Right hindlimb (tissue), 1 donor: ENCODE measurements at places on chromosomes 4 and X.

- DNase-seq, result no peak
Observed at GRCh38 chr4:158856852-158857251, 88.0 kb downstream of the FNIP2 start.

DNA sequence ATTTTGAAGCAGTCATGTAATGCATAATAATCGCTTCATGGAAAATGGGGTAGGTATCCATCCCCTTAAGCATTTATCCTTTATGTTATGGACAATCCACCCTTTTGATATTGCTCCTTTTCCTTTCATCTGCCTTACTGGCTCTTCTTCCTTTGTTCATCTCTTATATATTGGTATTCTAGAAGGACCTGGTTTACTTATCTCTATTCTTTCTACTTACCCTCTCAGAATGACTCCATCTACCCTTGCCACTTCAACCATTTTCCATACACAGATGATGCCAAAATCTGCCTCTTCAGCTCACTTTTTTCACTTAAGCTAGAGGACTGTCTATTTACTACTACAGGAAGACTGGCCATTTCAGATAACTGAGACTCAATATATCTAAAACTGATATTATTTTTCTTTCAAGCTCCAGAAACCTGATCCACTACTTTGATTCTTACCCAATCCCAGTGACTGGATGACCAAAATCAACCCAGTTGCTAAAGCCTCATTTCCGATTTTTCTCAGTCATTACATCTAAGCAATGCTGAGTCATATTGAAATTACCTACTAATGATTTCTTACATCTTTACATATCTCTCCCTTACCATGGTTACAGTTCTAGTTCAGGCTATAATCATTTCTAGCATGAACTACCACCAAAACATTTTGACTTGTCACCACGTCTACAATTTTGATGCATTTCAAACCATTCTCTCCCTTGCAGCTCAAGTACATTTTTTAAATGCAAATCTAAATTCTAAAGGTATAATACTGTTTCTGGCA lies 93.7 kb downstream of the FAAH2 start:
- no peak for DNase-seq

DNA sequence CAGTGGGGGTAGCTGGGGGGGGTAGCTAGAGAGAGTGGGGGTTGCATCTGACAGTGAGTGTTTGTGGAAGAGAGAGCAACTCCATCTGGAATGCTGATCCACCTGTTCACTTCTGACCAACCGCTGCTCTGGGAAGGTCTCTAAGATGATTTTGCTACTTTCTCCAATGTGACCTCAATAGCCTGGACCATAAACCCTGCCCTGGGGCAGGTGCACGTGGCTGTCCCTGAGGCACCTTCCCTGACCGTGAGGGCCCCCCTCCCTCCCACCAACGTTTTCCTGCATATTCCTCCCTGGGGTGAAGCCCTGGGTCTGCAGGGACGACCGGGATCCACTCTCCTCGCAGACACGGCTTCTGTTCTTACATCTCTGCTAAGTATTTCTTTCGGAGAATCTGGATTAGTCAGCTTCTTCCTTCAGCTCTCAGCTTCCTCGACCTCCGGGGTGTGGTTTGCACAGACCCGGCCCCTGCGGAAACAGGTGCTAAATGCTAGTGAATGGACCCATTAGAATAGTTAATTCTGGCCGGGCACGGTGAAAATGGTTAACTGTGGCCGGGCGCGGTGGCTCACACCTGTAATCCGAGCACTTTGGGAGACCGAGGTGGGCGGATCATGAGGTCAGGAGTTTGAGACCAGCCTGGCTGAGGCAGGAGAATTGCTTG lies 21.4 kb upstream of the PLCXD1 start:
- no peak for DNase-seq

- DNase-seq, result no peak
Observed at GRCh38 chrX:9855561-9856283, 69.5 kb downstream of the SHROOM2 start.

GRCh38 chrX:24561121-24561520 lies 86.0 kb downstream of the PCYT1B start:
- no peak for DNase-seq

DNA sequence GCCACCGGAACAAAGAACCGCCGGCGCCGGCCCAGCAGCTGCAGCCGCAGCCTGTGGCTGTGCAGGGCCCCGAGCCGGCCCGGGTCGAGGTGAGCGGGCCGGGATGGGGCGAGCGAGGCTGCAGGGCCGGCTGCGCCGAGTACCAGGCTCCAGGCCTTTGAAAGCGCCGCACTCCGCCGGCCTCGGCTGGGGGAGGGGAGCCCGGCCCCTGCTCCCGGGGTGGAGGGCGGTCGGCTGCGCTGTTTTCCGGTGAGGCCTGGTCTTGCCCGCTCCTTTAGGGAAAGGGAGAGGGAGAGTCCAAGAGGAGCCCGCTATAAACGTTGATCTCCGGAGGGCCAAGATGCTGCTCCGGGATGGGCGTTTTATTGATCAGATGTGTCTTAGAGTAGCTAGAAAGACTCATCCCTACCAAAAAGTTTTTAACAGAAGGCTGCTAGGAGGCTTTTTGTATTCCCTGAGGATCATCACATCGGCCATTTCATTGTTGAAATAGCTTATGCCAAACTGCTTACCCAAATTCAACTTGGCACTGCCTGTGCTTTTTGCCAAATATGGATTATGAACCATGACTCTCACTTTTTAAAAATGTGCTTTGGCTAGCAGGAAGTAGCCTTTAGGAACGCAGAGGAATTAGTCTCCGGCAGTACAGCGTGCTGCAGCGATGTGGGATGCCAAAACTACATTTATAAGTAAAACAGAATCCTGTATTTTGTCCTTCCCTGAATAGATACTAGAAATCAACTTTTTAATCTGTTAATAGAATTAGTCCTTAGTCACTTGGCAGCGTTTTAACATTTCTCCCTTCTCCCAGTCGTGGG lies 760 bp downstream of the TMEM165 start:
- peak; percentile 76 for DNase-seq

GRCh38 chrX:71420686-71421085 lies 54.5 kb downstream of the TAF1 start:
- DNase-seq, result no peak

DNA sequence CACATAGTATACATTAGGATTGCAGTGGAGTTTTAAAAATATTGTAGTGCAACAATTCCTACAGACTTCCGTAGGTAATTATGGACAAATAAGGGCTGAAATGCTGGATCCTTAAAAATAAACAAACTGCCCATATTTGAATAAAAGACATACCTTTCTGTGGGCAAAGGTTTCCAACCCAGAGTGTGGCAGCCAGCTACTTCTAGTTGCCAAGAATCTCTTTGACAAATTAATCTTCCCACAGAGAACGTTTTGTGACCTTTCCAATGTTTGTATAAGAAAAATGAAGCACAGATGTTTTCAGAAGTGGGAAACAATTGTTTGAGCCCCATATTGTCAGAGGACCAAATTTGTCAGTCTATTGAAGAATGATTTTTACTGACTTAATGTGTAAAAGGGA lies 21.1 kb downstream of the GRPR start:
- no peak for DNase-seq

DNA sequence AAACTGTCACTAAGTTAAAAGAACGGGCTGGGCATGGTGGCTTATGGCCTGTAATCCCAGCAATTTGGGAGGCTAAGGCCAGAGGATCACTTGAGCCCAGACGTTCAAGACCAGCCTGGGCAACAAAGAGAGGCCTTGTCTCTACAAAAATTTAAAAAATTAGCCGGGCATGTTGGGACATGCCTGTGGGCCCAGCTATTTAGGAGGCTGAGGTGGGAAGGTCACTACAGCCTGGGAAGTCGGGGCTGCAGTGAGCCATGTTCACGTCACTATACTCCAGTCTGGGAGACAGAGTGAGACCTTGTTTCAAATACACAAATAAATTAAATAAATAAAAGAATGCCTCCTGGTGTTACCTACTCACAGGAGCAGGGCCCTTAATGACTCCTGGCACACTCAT lies 69.5 kb downstream of the APBB2 start:
- no peak for DNase-seq

DNA sequence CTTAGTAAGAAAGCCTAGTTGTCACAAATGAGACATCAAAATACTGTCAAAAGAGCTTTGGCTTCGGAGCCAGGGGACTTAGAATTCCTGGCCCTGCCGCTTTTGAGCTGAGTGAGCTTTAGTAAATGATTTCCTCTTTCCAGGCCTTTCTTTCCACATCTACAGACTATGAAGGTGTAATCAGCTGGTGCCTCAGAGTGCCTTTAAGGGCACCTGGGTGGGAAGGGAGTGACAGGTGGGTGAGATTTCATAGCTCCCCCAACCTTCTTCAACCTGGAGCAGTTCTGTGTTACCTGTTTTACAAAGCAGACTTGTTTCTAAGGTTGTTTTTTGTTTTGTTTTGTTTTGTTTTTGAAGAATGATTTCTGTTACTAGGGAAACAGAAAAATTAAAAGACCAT lies 154.7 kb upstream of the BOD1L1 start:
- no peak for DNase-seq

GRCh38 chrX:135541351-135541750 lies 20.9 kb downstream of the INTS6L start:
- DNase-seq, result no peak

- no peak for DNase-seq
Observed at GRCh38 chr4:150278206-150278605, 200.0 kb downstream of the DCLK2 start.

DNA sequence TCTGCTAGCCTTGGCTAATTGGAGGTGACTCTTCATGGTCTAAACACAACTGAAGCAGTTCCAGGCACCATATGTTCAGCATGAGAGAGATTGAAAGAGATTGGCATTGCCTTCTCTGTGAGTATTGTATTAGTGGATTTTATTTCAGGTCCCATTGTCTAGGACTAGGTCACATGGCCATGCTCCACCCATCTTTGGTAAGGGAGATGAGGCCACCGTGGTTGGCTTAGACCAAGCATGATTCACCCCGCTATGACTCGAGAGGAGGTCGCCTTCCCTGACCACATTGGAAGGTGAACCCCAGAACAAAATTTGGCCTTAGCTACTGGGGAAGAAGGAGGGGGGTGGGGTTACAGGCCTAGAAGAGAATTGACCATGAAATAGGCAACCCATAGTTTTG lies 109.9 kb upstream of the BCOR start:
- no peak for DNase-seq

DNA sequence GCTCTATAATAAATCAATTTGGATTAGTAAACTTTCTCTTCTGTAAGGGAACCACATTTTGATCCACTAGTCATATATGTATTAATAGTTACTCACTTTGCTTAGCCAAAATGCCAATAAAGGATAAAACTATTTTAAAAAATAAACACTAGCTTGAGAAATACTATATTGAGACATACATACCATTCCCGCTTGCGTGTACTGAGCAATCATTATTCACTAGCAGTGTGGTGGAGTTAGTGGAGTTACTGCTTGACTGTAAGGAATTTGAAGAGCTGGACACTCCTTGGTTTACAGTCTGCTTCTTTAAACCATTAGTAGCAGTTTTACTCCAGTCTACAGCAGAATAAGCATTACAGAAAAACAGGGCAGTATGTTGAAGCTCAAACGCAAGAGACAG lies 10.8 kb upstream of the PHKA2 start:
- DNase-seq, result no peak
